Gastroesophageal sphincter (tissue), 4 donors: ENCODE measurements at places on chromosomes 12 and 14. TPM values are rescaled to one million over a fixed set of nuclear protein-coding genes. Genes with fewer than 3 reads are reported as not detected.

DNA sequence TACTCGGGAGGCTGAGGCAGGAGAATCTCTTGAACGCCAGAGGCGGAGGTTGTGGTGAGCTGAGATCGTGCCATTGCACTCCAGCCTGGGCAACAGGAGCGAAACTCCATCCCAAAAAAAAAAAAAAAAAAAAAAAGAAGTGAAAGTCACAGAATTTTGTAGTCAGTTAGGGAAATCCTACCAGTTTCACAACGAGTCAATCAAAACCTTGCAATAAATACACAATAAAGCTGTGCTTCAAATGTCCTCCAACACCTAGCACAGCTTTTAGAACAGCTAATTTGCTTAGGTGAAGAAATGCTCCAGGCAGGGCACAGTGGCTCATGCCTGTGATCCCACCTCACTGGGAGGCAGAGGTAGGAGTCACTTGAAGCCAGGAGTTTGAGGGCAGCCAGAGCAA is 112.8 kb upstream of the ATF7IP start:
- ATAC-seq, result no peak

DNA sequence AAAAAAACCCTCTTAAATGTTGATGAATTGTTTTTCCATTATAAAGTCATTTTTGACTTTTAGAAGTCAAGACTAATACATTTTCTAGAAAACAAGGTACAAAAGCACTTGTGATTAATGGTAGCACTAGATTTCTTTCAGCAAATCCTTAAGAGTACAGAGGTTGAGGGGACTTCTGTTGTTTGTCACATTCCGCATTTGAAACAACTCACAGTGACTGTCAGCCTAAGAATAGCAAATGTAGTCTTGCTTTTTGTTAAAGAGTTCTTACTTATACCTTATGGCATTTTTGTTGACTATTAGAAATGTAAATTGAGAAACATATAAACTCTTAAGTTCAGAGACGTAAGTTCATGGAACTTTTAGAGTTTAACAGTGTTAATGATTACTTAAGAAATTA is 16.4 kb downstream of the YARS2 start:
- no peak for ATAC-seq

DNA sequence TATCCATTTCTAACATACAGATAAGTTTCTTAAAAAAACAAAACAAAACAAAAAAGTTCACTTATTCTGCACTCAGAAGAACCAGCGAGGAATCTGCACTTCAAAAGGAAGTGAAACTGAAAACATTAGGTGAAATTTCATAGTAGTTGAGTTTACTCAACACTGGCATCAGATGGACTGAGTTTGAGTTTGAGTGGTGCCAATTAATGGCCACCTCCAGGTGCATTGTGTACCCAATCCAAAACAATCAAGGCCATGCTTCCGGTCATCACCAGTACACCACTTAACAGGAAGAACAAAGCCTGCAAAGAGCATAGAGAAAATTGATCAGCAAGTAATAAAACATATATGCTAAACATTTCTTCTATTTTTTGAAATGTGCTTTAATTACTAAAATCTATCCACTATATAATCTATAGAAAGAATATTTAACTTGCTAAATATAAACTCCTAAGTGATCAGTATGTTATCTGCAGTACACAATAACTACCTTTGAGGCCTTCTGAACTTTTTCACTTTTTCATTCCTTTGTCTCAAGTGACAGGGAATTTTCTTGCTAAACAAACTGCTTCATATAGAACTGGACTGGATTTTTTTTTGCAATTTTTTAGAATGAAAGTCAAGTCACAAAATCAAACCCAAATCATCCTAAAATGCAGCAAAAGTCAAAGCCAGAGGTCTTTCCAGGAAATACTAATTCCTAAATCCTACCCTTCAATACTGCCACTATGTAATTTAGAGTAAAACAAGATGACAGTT is 11.5 kb downstream of the SLC38A2 start:
- ATAC-seq, result no peak

- no peak for ATAC-seq
These were observed 192.2 kb upstream of the ARHGAP5 start for GRCh38 chr14:31884776-31885379.

GRCh38 chr14:95495076-95495475 is 21.4 kb downstream of the SYNE3 start:
- ATAC-seq, result no peak

Gene GNB3
- 0.45 TPM for total RNA-seq

- peak; percentile 89 for ATAC-seq
These were observed 32.9 kb downstream of the SYNE3 start for GRCh38 chr14:95483309-95484165.

GRCh38 chr14:79064214-79064613 is 894.0 kb downstream of the NRXN3 start:
- ATAC-seq, result no peak

- ATAC-seq, result no peak
These were observed 308.0 kb downstream of the ITPR2 start for GRCh38 chr12:26524862-26525465.

Gene C12orf50
- total RNA-seq, result not detected

GRCh38 chr14:49962621-49963020 is 69.7 kb downstream of the ARF6 start:
- no peak for ATAC-seq

GRCh38 chr14:58637040-58637390 is 747 bp upstream of the DACT1 start:
- ATAC-seq, result no peak

DNA sequence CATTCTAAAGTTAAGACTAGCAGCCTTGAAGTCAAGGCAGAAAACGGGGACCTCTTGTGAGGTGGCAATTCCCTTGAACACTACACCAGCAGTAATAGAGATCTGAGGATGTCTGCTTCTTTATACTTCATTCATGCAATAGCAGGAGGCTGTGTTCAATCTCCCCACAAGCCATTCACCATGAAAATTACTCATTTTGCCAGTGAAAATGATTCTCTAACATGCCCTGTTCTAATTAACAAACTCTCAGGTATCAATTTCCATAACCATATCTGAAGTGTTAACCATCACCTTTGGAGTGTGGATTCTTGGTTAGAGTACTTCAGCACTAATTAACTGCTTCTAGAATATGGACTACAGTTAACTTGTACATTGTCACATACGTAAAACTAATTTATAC is 3.4 kb upstream of the GLIPR1 start:
- ATAC-seq, result no peak

DNA sequence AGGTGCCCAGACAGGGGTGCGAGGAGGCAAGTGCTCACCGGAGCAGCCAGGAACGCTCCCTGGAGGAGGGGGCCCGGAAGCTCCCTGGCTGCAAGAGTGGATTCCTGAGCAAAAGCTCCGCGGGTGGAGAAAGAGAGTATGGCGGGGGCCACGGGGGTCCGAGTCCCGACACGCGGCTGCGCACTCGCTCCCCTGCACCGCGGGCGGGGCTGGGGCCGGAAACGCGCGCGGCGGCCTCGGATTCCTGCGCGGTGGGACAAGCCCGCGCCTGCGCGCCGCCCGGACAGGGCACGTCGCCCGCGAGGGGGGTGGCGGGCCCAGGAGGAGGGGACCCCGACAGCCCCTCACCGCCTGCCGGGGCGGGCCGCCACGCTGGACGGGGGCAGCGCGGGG is 27.8 kb upstream of the GPR132 start:
- peak; percentile 68 for ATAC-seq

Gene MAP3K9
- 0.62 TPM for total RNA-seq

DNA sequence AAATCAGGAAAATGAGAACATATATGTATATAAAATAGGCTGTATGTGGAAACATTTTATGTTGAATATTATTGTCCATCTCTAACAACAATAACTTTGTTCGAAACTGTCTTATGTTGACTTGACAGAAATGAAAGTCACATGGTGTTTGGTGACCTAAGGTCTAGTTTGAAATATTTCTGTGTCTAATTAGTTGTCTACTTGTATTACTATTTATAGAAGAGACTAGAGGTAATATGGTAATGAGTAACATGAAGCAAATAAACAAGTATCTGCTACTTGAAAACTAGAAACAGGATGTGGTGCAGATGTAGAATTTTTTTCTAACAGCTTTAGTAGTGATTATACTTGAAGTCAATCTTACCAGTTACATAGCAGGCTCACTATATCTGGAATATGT is 3.9 kb downstream of the GPHN start:
- ATAC-seq, result no peak

GRCh38 chr14:54627540-54628363 is 60.8 kb downstream of the SAMD4A start:
- peak; percentile 57 for ATAC-seq

- no peak for ATAC-seq
These were observed 581 bp downstream of the ARG2 start for GRCh38 chr14:67620217-67620785.

DNA sequence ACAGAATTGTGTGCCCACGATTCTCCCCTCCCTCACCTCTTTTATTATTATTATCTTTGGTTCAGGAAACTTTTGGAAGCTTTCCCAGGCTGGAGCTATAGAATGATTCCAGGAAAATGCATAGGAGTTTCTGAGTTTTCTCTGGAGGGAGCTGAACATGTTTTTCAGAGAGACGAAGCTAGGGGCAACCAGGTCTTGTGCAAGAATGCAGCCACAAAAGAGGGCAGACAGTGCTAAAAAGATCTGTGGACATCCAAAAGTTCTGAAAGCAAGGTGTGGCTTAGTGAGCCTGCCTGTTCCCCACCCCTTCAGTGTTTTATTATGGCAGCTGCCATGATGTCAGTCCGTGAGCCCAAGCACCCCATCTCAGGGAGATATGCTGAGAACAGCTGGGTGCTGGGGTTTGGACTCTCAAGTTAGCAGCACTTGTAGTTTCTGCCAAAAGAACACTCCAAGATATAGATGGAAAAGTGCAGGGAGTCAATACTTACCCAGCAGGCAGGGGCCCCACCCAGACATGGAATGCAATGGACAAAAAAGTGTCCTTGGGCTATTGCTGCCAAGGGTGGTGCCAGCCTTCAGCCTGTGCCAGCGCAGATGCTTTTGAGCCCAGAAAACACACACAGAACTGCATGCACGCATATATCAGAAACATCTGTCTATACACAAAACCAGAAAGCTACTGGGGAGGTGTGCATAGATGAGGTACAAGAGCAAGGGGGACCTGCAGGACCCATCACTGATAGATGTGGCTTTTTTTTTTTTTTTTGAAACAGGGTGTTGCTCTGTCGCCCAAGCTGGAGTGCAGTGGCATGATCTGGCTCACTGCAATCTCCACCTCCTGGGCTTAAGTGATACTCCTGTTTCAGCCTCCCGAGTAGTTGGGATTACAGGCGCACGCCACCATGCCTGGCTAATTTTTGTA is 17.0 kb upstream of the IRF2BPL start:
- ATAC-seq, result no peak

Gene TEX52
- total RNA-seq, result not detected

DNA sequence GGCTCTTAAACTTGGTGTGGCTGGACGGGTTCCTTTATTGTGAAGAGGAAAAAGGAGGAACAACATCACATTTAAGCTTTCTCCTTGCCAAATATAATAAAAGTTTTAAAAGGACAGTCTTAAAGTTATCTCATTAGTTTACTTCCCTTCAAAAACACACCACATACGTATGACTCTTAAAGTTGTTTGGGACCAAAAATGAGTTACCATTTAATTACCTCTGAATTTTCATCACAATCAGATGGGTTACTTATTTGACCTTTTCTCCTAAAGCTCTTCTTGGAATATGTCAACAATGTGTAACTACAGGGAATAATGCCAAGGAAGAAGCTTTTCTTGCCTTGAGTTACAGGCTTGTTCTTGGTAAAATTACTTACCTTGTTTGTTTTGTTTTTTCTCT is 16.4 kb downstream of the RAB21 start:
- no peak for ATAC-seq

Gene GPR65
- 1.5 TPM for total RNA-seq

DNA sequence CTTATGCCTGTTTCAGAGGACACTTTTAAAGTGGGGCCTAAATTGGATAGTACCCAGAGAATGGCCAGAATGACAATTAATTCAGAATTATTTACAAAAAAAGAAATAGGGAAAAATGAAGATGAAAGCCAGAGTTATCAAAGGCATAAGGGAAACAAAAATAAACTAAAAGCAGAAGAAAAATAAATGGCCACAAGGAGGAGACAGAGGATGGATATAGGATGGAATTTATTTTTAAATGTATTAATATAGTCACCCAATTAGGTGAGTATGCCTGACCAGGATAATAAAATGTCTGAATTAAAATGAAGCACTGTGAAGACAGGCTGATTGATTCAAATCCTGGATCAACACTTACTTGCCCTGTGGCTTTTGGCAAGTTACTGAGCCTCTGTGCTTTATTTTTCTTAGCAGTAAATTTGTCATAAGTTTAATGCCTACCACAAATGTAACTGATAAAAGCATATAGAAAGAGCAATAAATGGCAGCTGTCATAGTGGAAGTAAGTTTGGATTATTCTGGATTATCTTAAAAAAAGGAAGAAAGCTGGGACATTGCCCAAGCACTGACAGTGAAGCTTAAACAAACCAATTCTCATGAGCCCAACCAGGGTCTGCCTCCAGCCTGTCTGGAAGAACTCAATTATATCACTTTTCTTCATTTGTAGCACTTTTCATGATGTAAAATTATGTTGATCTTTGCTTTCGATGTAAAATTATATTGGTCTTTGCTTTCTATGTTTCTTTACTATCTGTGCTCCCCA is 3.5 kb downstream of the CLEC9A start:
- ATAC-seq, result no peak
